Parietal lobe (tissue), 2 donors: ENCODE measurements at places on chromosomes 4 and X. TPM values are rescaled to one million over a fixed set of nuclear protein-coding genes. Genes with fewer than 3 reads are reported as not detected.

Gene H2BW2
- not detected for total RNA-seq

Gene NLGN4X
- total RNA-seq, result 63.2 TPM

Gene ERAS
- not detected for total RNA-seq

Gene CENPVL3
- 1.3 TPM for total RNA-seq

Gene NPNT
- total RNA-seq, result 43.8 TPM

Gene GPC3
- total RNA-seq, result 1.3 TPM

Gene CCKAR
- 0.31 TPM for total RNA-seq

Gene MAGEA9B
- total RNA-seq, result not detected

Gene KDR
- total RNA-seq, result 10.6 TPM

Gene RHOXF1
- total RNA-seq, result not detected

Gene GPR143
- total RNA-seq, result 1.3 TPM

Gene G6PD
- 32.9 TPM for total RNA-seq

Gene DGAT2L6
- total RNA-seq, result not detected

Gene PDLIM3
- 22.5 TPM for total RNA-seq

Gene FAM47E
- 6.6 TPM for total RNA-seq

Gene MAGEB10
- total RNA-seq, result not detected

Gene CT45A2
- not detected for total RNA-seq

Gene CLDN34
- not detected for total RNA-seq
